Lung (tissue), 17 donors: ENCODE measurements at places on chromosomes 12 and 14. TPM values are rescaled to one million over a fixed set of nuclear protein-coding genes. Genes with fewer than 3 reads are reported as not detected.

DNA sequence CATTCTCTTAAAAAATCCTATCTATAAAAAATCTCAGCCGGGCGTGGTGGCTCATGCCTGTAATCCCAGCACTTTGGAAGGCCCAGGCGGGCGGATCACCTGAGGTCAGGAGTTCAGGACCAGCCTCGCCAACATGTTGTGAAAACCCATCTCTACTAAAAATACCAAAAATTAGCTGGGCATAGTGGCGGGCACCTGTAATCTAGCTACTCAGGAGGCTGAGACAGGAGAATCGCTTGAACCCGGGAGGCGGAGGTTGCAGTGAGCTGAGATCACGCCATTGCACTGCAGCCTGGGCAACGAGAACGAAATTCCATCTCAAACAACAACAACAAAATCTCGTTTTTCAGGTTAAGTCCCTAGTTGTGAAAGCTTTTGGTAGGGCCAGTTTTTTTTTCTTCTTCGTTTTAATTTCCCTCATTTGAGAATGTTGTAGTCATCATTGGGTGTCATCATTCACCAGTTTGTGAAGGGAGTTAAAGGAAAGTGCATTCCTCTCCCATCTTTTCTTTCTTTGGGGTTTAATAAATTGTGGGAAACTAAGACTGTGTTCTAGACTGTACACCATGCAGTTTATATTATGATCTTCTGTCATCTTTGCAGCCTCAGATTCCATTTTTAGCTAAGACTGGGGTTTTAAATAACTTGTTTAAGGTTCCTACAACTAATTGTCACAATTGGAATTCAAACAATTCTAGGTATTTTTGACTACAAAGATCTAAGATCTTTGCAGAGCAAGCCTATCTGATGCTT lies 23.9 kb downstream of the MDM2 start:
- no peak for DNase-seq

GRCh38 chr14:105147671-105148603 lies 20.6 kb downstream of the JAG2 start:
- DNase-seq, result no peak

RHEBL1 gene
- 2.4 TPM for total RNA-seq

- DNase-seq, result no peak
Measured at GRCh38 chr12:31021809-31022494, 51.7 kb upstream of the DDX11 start.

DNA sequence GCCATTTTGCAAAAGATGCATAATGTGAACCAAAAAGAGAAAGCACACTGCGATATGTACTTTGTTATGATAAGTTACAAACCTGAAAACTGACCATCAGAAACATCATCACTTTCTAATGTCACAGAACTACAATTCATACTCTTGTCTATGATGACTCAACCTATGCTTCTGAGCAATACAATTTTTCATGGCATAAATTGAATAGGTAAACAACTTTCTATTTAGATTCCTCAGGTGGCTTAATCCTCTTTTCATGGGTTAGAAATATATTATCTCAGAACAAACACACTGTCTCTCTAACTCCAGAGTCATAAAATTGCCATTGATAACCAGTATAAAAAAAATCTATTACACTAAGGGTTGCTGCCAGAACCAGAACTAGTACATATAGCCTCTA lies 1715.0 kb upstream of the FLRT2 start:
- no peak for DNase-seq

- peak; percentile 84 for DNase-seq
Measured at GRCh38 chr14:105281371-105282097, 19.3 kb downstream of the BRF1 start.

ART4 gene
- total RNA-seq, result 1.1 TPM

LAG3 gene
- 1.7 TPM for total RNA-seq

MAP1LC3B2 gene
- total RNA-seq, result 2.0 TPM

- DNase-seq, result peak; percentile 78
Measured at GRCh38 chr12:106139422-106140171, 843 bp upstream of the NUAK1 start.

FANCM gene
- total RNA-seq, result 13.6 TPM
